A172 (cell line): ENCODE measurements at places on chromosomes 3 and 15. TPM values are rescaled to one million over a fixed set of nuclear protein-coding genes. Genes with fewer than 3 reads are reported as not detected.

DNA sequence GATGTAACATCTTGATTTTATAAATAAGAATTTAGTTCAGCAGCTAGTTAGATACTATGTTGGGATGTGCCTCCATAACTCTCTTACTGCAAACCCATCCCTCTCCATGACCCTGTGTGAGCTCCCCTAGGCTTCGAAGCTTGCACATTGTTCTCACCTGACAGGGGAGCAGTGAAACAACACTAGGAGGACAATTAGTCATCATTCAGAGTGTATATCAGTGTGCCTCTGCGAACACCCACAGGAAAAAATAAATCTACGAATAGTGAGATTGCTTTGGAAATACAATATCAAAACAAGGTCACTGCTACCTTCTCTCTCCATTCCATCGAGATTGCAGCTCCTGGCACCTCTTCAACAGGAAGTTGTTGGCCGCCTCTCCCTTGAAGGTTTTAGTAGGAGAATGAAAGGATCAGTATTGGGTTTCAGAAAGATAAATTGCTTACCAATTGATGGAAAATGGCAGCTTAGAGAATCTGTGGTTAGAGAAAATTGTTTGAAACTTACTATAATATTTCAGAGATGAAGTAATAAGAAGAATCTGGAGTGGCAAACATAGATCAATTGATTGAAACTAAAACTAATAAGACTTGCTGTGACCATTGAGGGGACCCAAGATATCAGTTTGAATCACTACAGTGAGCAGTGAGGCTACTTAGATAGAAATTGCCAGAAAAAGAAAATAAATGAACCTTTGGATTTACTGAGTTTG, 103.2 kb downstream of the CHL1 start:
- no peak for DNase-seq

DNA sequence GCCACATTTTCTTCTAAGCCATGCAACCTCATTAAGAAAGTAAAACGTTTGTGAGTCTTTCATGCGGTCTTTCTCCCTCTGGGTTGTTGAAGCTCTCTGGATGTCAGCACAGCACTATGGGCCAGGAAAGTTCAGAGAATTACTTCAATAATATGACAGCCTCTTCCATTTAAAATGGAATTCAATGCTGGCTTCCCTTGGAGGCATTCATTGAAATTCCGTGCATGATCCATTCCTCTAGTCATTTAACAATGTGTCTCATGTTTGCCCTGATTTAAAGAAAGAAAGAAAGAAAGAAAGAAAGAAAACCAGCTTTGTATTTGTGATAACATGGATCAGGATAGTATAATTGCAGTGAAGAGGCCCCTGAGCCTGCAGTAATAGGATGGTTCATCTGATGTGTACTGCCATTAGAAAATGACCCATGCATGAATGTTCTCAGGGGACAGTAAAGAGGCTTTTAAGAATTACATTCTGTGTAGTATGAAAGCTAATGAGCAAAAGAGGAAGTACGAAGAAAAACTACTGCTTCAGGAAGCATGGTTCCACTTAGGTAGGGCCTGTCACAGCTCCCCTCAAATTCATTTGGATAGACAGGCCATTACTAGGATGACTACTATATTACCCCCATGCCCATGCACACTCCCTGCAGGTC, 146.0 kb downstream of the ARPP21 start:
- DNase-seq = no peak

DNA sequence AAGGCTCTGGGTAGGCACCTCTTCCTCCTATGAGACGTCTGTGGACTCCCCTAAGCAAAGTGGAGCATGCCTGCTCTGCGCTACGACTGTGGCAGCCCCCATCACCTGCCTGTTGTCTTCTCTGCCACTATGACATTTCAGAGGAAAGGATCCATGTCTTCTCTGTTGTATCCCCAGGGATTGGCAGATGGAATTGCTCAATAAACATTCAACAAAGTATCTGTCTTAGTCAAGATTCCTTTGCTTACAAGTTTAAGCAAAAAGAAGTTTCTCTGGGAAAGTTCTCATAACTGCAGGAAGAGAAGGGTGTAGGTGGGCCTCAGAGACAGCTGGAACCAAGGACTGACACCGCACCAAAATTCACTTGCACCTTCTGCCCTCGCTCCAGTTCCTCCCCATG, 34.3 kb downstream of the AMOTL2 start:
- no peak for DNase-seq

DNA sequence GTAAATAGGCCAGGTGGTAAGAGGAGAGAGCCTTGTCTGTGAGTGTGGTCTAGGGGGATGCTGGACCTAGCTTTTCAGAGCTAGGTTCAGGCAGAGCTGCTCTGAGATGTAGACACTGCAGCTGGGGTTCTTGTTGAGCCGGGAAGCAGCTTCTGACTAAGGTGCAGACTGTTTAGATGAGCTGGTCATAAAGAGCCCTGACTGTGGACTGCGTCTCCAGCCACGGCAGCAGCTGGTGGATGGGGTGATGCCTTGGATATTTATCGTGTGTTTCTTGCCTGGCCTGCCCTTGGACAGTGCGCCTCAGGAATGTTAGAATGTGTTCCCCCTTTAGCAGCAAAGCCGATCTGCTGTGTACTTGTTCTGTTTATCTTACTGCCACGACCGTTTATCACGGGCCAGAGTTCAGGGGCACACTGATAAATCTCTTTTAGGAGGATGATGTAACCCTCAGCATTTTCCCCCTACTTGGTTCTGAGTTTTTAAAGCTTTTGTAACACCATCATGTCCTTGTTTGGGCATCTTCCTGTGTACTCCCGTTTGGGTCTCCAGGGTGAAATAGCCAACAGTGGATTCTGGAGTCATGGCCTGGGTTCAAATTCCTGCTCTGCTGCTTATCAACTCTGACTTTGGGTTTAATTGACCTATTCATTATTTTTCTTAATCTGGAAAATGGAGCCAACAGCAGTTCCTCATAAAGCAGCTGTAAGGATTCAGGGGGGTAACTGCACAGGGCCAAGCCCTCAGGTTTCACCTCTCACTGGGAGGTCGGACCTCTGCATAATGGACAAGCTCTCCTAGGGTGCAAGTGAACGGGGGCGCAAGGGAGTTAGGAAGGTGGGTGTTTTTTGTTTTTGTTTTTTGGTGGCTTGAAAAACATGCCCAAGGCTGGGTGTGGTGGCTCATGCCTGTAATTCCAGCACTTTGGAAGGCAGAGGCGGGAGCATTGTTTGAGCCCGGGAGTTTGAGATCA, 51.4 kb downstream of the FLNB start:
- peak; percentile 90 for DNase-seq

DNA sequence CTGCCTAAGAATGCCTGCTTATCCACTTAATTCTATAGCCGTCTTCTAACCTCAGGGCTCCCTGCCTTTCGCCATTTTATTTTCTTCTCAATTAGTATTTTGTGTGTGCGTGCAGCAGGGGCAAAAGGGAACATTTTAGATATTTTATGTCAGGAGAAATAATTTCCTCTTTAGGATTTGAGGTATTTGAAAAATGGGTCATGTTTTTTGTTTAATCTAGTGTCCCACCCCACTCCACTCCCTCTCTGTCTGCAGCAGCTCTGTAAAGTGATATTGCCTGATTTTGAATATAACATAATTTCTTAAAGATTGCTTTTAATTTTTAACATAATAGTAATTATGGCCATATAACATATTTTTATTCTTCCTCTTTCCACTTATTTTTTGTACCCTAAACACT, 593.2 kb upstream of the DPPA4 start:
- no peak for DNase-seq

PLS1 gene
- 6.6 and 7.0 TPM in 2 replicates for total RNA-seq

GRCh38 chr3:126498461-126498860, 19.1 kb downstream of the UROC1 start:
- no peak for DNase-seq

DUOX2 gene
- 0.17 TPM in 1 of 2 replicates, not detected in the other for total RNA-seq

DNA sequence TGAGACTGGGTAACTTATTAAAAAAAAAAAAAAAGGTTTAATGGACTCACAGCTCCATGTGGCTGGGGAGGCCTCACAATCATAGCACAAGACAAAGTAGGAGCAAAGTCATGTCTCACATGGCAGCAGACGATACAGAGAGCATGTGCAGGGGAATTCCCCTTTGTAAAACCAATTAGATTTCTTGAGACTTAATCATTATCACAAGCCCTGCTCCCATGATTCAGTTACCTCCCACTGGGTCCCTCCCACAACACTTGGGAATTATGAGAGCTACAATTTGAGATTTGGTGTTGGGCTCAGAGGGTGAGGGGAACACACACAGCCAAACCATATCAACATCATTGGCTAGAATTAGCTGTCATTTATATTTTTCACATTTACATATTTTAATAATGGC, 221.0 kb downstream of the RSRC1 start:
- DNase-seq = peak; percentile 46

KLF13 gene
- 19.6 and 27.9 TPM in 2 replicates for total RNA-seq
